CD4-positive, alpha-beta T cell treated with Interleukin-6 at 100 ng/mL for 8 hours (primary cell): ENCODE measurements at places on chromosomes 3 and 15.

GRCh38 chr15:98596885-98597392, 51.4 kb upstream of the IGF1R start:
- no peak for DNase-seq

DNA sequence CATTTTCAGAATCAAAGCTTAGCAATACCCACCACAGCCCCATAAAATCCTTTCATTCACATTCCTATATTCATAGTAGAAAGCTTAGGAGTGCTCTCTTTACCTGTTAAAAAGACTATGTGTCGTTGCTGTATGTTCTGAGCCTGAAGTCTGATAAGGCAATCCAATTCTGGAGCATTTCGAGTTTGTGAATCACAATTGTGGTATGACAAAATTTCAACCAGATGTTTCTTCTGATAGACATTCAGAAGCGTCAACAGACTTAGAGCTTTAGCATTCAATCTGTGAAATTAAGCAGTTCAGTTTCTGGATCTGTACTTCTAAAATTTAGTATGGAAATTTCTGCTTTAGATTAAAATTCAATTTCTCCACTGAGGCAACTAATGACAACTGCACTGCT, 58.3 kb downstream of the TASOR start:
- no peak for DNase-seq

DNA sequence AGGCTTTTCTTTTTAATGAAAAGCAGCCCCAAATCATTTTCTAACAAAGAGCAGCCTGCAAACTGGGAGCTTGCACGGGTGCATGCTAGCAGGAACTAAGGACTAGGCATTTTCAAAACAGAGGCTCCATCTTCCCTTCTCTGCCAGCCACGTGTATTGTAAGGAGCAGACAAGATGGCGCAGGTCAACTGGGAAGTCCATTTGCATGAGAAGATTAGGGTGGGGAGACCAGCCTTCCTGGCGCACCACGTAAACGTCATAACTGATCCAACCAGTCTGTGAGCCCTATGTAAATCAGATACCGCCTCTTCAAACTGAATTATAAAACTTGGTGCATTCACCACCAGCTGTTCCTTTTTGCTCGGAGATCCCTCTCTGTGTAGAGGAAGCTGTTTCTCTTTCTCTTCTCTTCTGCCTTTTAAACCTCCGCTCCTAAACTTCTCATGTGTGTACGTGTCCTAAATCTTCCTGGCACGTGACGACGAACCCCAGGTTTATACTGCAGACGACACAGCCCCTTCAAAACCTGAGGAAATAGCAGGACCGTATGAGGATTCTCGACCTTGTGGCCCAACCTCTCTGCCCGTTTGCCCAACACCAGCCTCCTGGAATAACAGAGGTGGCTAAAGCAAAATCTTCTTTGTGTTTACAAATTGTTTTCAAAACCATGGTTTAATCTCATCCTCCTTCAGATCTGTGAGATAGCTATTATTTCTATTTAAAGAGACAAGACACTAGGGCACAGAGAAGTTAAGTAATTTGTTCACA, 26.4 kb upstream of the SLC30A4 start:
- no peak for DNase-seq

GRCh38 chr15:90071220-90071807, 31.0 kb downstream of the IDH2 start:
- peak; percentile 82 for DNase-seq

- DNase-seq = no peak
Measured at GRCh38 chr3:12040902-12041301, 36.7 kb downstream of the SYN2 start.

- no peak for DNase-seq
Measured at GRCh38 chr15:98403569-98403968, 244.8 kb upstream of the IGF1R start.

DNA sequence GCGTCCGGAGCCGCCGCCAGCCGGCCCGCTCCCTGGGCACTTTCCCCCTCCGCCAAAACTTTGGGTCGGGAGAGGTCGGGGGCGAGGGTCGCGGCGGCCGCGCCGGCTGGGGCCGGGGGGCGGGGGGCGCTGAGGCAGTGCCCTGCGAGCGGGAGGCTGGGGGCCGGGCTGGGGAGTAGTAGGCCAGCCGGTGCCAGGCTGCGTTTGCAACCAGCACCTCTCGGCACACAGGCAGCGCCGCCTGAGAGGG, 452 bp downstream of the BBX start:
- DNase-seq = no peak

GRCh38 chr15:90787881-90788280, 70.7 kb downstream of the BLM start:
- DNase-seq = no peak

GRCh38 chr3:4580346-4581123, 87.4 kb downstream of the ITPR1 start:
- no peak for DNase-seq

GRCh38 chr3:141239511-141240281, 8.1 kb downstream of the PXYLP1 start:
- DNase-seq = no peak

GRCh38 chr15:69468241-69469121, 15.9 kb downstream of the RPLP1 start:
- peak; percentile 87 for DNase-seq

GRCh38 chr3:50245831-50246516, 10.0 kb downstream of the GNAI2 start:
- peak; percentile 90 for DNase-seq

GRCh38 chr3:113867506-113867905, 28.9 kb downstream of the GRAMD1C start:
- no peak for DNase-seq

DNA sequence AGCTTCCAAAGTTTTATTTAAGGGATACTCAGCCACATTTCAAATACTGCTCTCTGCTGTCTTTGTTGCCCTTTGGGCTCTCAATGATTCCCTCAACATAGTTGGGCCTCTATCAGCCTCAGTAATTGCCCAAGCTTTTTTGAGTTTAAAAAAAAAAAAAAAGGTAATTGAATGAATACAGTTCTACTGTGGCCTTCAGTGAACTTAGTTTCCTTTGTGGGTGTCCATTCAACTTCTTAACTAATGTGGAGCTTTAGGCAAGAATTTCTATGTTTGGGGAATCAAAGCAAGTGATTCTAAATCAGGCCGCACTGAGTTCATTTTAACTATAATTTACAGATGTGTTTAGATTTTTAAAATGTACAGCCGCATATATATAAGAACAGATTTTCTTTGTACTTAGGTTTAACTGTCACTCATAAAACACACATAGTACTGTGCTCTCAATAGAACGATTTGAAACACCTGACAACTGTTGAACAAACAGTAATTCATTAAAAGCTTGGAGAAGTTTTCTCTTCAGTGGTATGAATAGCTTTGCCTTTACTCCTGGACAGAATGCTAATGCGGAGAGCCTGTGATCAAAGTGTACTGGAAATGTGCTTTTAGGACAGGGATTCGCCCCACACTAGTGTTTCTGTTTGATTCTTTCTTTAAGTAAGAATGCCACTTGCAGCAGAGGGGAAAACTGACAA, 844.9 kb upstream of the SEMA6D start:
- no peak for DNase-seq

GRCh38 chr3:171142985-171143384, 116.5 kb upstream of the SLC2A2 start:
- DNase-seq = no peak

- peak; percentile 15 for DNase-seq
Measured at GRCh38 chr3:195133462-195133861, 137.5 kb downstream of the XXYLT1 start.

- no peak for DNase-seq
Measured at GRCh38 chr3:78086150-78086549, 1046.3 kb downstream of the ROBO2 start.

DNA sequence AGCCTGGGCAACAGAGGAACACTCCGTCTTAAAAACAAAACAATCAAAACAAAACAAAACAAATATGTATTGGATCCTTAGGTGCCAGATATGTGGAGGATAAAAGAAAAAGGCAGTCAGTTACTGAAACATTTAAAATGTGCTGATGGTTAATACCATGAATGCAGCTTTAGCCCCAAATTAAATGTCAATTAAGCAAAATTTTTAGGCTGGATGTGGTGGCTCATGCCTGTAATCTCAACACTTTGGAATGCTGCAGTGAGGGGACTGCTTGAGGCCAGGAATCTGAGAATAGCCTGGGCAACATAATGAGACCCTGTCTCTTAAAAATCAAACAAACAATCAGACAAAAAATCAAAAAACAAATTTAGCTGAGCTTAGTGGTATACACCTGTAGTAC, 8.5 kb upstream of the CHMP2B start:
- DNase-seq = no peak

DNA sequence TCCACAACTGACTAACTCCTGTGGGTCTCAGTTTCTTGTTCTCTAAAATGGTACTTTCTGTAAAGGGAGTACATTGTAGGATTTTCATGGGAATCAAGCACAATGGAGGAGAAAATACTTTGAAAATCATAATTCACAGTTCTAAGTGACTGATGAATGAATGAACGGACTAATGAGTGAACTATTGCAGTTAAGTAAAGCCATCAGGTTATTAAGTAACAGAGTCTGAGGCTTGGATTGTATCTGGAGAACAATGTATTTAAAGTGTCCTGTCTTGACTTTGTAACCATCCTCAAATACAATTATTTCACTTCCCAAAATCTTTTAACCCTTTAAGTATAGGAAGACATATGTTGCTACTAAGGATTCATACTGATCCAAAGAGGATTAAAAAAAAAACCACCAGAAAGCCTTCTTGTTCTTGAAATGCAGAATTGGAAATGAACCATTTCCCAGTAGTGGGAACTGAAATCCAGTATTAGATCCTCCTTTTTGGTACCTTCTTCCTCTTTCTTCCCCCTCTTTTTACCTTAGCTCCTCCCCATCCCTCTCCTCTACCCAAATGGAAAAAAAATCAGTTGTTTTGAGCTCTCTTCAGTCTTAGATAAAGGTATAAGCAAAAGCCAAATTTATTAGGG, 13.2 kb upstream of the BCL6 start:
- DNase-seq = no peak

GRCh38 chr3:39432342-39432741, 25.8 kb downstream of the RPSA start:
- DNase-seq = no peak

DNA sequence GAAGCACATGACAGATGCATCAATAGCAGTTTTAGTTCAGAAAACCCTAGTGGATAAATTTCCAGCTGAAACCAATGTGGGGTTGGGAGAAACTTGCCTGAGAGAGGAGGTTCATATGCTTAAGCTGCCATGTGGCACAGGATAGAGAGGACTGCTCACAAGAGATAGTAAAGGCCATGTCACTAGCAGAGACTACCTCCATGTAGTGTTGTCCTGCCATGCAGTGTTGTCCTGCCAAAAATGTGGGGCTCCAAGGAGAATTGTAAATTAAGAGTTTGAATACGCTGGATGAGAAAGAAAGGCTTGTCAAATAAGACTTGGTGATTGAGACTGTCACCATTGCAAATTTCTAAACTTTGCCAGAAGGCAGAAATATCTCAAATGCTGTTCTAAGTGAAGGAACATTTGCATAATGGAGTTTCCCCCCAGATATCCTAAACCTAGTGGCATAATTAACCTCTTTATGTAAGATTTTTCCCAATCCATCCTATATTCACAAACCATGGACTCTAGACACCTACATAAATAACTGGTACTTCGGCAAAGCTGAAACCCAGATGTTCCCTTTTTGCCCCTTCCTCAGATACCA, 938.3 kb upstream of the ALCAM start:
- no peak for DNase-seq

- DNase-seq = no peak
Measured at GRCh38 chr15:69467636-69468035, 15.0 kb downstream of the RPLP1 start.

DNA sequence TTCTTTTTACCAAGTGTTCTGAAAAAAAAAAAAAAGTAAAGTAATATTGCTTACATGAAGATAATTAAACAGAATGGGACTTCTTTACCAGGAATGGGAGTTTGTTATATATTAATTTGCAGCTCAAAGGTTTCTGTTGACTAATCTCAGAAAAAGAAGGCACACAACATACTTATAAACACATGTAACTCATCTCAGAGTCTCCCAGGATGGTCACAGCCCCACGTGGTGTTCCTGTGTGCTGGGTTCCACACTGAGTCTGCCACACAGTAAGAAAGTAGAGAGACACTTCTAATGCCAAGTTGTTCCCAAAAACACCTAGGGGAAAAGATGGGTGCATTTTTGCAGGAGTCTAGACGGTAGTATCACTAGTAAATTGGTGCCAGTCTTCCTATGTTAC, 116.7 kb upstream of the ICE2 start:
- DNase-seq = no peak

DNA sequence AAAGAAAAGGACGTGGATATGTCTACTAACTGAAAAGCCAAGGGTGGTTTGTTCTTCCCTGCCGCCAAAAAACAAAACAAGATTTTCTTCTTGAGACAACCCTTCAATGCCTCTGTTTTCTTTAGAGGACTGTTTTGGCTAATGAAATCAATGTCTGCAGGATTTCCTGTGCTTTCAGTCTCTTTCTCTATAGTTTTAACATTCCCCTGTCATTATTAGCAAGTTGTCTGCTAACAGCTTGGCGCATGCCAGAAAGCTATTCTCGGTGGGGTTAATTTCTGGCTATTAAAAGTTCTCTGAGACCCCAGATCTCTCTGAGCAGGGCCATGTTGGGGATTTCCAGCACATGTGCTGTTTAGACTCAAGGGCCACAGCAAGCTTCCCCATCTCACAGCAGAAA, 56.7 kb downstream of the ITPR1 start:
- DNase-seq = no peak

- DNase-seq = no peak
Measured at GRCh38 chr15:95304947-95305400, 1025.5 kb upstream of the NR2F2 start.

GRCh38 chr15:65365229-65365628, 12.6 kb downstream of the IGDCC3 start:
- DNase-seq = no peak

DNA sequence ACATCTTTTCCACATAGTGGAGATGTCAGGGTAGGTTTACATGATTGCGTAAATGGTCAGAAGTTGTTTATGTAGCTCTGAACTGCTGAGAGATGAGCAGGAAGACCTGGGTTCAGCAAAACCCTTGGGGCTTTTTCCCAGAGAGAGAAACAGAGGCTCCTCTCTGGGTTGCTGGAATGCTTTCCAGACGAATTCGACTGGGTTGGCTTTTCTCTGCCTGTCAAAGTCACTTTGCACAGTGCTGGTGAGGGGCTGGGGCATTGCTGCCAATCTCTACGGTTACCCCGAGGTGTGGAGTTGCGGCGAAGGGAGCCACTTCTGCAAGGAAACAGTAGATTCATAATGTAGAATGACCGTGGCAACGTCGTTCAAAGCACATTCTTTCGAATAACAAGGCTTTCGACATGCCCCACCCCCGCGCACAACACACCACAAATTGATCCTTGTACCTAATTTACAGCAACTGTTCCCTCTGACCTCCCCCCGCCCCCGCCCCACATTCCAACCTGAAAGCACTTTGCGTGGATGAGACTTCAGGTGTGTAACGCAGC, 950 bp upstream of the CNTN4 start:
- no peak for DNase-seq

DNA sequence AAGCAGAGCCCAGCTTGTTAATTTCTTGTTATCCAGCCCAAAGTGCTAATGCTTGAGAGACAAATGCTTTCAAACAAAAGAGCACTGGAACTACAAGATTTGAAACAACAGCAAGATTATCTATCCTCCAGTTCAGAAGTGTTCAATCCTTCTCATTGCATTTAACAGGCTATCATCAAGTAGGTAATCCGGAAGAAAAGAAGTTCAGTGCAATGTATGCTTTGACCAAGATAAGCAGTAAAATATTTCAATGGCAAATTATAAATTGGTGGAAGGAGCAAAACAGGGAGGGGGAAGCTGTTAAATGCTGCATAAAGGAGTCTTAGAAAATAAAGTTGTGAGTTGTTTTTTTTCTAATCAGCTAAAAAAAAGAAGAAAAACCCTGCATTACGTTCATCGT, 8.8 kb downstream of the LRIG1 start:
- DNase-seq = no peak

GRCh38 chr3:38662544-38662943, 13.1 kb upstream of the SCN5A start:
- no peak for DNase-seq
